Activated CD4-positive, alpha-beta T cell treated with anti-CD3 and anti-CD28 coated beads, Interleukin-2, amount 10 ng/mL, durations not matched to agents 24 days and 14 days (primary cell): ENCODE measurements at places on chromosomes 2 and 18. TPM values are rescaled to one million over a fixed set of nuclear protein-coding genes. Genes with fewer than 3 reads are reported as not detected.
A peak's percentile ranks its signal among the peaks of the same experiment; 100 is the strongest.

- DNase-seq = no peak
Observed at GRCh38 chr2:74373985-74374384, 6.1 kb downstream of the DCTN1 start.

DNA sequence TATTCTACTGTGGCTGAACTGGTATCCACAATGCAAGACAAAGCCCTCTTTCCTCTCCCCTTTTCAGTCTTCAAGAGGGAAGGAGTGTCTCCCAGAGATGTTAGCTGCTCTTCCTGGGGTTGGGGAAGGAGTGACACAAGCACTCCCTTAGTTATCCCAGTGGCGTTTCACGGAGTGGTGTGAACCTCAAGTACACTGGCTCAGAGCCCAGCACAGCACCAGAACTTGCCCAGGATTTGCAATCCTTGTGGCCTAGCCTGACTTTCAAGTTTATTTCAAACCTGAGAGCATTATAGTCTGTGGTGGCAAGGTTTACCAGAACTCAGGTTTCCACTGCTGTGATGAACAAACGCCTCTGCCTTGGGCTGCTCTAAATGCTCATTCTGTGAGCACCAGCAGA lies 162.5 kb downstream of the CCDC102B start:
- DNase-seq = no peak

GRCh38 chr2:65320042-65320725 lies 92.6 kb downstream of the ACTR2 start:
- DNase-seq = no peak

- DNase-seq = peak; percentile 87
Observed at GRCh38 chr18:3061581-3062312, 48.8 kb upstream of the LPIN2 start.

- DNase-seq = no peak
Observed at GRCh38 chr2:48464264-48464795, 65.6 kb upstream of the STON1 start.

GRCh38 chr2:30897539-30897938 lies 90.3 kb upstream of the CAPN13 start:
- DNase-seq = no peak

DNA sequence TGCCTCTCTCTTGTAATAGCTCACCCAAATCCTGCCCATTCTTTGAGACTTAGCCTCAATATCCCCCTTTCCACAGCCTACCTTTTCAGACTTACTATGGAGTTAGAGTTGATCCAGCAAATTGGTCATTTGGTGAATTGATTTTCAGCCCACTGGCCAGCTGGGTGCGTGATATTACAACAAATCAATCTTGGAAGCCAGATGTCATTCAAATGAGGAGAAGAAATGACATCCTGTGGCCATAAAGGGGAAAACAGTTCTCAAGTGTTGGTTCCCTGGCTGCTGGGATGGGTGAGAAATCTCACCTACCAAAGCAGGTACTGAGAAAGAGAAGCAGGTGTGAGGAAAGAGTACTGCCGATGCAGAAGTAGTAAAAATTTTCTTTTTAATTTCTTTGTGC lies 36.7 kb upstream of the FOXI3 start:
- DNase-seq = no peak

GRCh38 chr18:37306432-37306831 lies 259.2 kb downstream of the CELF4 start:
- DNase-seq = no peak

DNA sequence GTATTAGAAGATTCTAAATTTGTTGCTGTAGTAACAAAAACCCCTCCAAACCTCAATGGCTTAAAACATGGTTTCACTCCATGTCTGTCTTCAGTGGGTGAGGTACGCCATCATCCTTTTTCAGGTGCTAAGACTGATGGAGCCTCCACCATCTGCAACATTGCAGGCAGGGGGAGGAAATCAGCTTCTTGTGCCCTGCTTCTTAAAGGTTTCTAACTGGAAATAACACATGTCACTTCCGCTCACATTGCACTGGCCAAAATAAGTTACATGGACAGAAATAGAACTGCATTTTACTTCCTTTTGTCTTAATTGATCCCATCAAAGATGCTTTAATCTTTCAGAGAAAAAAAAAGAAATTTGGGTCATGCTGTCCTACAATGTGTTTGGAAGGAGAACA lies 94.1 kb downstream of the GALNT3 start:
- DNase-seq = no peak

- DNase-seq = no peak
Observed at GRCh38 chr2:26883956-26884355, 36.0 kb downstream of the DPYSL5 start.

Gene IL1F10
- not detected in 2 replicates for total RNA-seq
